ENCODE measurements at places on chromosomes 12 and 14.

GRCh38 chr12:89731089-89731488 is 22.5 kb upstream of the ATP2B1 start:
- DNase-seq, result no peak

- DNase-seq, result no peak
Observed at GRCh38 chr14:96793547-96793946, 3.6 kb upstream of the VRK1 start.

DNA sequence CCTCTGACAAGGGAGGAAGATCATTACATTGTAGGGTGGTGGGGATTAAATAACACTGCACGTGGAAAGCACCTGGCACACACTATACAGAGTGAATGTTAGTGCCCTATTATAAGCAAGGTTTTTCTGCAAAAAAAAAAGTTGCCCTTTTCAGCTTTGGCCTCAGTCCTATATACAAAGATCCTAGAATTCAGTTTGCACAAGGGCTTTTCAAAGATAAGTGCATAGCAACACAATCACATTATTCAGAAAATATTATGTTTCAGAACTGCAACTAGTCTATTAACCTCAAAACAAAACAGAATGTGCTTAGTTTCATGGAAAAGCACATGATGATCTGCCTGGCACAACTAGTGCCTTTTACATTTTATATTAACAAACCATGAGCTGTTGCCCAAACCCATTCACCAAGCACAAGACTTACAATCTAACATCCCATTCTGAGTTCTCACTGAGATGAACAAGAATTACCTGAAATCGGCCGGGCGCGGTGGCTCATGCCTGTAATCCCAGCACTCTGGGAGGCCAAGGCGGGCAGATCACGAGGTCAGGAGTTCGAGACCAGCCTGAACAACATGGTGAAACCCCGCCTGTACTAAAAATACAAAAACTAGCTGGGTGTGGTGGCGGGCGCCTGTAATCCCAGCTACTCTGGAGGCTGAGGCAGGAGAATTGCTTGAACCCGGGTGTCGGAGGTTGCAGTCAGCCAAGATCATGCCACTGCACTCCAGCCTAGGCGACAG is 1.8 kb downstream of the TM7SF3 start:
- no peak for DNase-seq

- DNase-seq, result peak; percentile 33
Observed at GRCh38 chr14:78327426-78328221, 157.5 kb downstream of the NRXN3 start.

- no peak for DNase-seq
Observed at GRCh38 chr14:26855077-26855753, 257.4 kb upstream of the NOVA1 start.

DNA sequence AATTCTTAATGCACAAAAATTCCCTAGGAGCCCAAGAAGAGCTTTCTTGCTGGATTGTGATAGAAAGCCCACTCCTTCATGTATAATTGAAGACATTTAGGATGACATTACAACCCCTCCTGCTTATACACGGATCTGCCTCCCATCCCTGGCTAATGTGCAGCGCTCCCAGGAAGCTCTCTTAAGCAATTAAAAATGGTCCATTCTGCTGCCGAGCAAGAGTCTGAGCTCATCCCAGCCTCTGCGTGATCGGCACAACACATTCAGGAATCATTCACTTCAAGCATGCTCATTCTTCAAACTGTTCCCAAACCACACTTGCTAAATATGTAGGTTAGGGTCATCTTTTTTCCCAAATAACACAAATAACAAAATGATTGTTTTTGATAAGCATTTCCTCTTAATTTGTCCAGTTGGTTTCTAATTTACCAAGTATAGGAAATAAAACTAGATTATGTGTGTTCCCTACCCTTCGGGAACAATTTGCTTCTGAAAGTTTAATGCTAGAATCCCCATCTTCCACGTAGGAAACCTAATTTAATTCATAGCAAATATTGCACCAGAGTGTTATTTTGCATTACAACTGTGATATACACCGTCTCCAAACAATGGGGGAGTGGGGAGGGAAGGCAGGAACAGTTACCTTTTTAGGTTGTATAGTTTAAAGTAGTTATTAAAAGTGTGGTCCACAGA is 17.3 kb upstream of the TMEM233 start:
- DNase-seq, result no peak

GRCh38 chr12:53981634-53982565 is 3.0 kb upstream of the HOXC10 start:
- no peak for DNase-seq

- no peak for DNase-seq
Observed at GRCh38 chr14:95268350-95268749, 51.4 kb downstream of the CLMN start.

DNA sequence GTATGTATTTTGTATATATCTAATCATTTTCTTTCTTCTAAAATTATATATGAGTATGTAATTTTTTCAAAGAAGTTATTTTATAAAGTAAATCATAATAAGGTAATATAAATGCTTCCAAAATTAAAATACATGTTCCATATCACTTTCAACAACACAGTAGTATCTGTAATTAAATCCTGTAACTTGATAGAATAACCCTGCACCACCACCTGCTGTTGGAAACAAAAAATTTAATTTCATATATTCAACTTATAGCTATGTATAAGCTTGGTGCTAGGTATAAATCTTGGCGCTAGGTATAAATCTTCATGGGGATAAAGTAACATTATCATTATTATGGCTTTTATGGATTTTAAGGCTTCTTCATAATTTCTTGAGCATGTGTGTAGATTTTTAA is 149.7 kb upstream of the DCN start:
- DNase-seq, result no peak

DNA sequence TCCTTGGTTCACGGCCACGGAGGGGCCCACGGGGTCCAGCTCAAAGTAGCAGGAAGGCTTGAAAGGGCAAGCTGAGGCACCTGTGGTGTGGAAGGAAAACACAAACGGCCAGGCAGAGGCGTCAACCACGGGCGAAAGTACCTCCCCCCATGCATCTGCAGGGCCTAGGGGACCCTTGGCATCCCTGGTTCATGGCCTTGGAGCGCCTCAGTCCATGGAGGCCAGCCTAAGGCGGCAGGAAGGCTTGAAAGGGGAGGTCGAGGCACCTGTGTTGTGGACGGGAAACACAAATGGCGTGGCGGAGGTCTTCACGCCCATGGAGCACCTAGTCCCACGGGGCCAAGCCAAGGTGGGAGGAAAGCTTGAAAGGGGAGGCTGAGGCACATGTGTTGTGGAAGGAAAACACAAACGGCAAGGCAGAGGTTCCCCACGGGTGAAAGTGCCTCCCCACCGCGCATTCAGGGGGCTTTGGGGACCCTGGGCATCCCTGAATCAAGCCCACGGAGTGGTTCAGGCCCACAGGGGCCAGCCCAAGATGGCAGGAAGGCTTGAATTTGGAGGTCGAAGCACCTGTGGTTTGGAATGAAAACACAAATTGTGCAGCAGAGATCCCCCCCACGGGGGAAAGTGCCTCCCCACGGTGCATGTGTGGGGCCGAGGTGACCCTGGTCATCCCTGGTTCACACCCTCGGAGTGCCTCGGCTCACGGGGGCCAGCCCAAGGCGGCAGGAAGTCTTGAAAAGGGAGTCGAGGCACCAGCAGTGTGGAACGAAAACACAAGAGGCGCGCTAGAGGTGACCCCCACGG is 380.8 kb downstream of the ALG10 start:
- DNase-seq, result no peak

DNA sequence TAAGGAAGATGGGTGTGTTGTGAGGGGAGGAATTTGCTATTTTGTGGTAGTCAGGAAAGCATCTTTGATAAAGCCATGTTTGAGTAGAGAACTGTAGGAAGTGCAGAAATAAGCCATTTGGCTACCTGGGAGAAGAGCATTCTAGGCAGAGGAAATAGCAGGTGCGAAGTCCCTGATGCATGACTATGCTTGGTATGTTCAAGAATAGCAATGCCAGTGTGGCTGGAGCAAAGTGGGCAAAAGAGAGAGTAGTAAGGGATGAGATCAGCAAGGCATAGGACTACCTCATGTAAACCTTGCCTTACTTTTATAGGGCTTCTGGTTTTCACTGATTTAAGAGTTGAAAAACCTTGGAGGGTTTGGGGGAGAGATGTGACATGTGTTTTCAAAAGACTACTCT is 365.5 kb upstream of the GARIN6 start:
- DNase-seq, result no peak

- peak; percentile 77 for DNase-seq
Observed at GRCh38 chr14:97866664-97867063, 1069.5 kb downstream of the VRK1 start.

GRCh38 chr14:82710267-82710841 is 1176.7 kb upstream of the SEL1L start:
- peak; percentile 35 for DNase-seq

DNA sequence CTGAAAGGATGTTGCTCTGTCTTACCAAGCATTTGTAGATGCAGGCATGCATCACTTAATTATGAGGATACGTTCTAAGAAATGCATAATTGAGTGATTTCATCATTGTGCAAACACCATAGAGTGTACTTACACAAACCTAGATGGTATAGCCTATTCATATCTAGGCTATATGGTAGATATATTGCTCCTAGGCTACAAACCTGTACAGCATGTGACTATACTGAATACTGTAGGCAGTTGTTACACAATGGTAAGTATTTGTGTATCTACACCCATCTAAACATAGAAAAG is 75.9 kb downstream of the IFT81 start:
- DNase-seq, result no peak

GRCh38 chr12:106149096-106149784 is 10.5 kb upstream of the NUAK1 start:
- peak; percentile 36 for DNase-seq

GRCh38 chr12:83827860-83828259 is 1084.7 kb downstream of the SLC6A15 start:
- peak; percentile 7 for DNase-seq

DNA sequence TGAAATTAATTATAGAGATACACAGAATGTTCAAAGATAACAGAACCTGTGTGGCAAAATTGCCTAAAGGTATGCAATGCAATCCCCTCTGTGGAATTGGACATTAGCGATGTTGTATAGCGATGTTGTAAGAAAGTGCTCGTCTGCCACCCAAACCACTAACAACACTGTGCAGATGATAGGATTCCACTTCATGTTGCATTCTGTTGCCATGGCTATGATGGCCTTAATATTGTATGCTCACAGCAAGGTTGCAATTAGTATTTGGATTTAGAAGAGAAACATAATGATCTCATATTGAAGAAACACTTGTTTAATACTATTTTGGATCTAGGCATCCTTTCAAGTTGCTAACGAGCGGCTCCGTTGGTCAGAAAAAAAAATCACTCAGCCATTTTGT is 260.3 kb downstream of the BCAT1 start:
- no peak for DNase-seq

GRCh38 chr12:131063960-131064359 is 110.3 kb downstream of the ADGRD1 start:
- no peak for DNase-seq

DNA sequence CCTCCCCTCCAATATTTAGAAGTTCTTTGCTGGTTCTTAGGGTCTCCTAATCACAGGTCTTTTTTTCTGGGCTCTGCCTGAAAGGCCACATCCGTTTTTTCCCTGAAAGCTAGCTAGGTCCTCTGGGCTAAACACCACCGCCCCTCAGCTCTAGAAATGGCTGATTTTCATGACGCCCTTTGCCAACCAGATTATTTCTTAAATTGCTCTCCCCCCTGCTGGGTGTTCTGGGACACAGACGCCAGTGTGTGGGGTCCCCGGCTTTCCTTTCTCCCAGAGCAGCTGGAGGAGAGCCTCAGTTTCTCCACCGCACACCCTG is 45.3 kb upstream of the ATP23 start:
- DNase-seq, result no peak

DNA sequence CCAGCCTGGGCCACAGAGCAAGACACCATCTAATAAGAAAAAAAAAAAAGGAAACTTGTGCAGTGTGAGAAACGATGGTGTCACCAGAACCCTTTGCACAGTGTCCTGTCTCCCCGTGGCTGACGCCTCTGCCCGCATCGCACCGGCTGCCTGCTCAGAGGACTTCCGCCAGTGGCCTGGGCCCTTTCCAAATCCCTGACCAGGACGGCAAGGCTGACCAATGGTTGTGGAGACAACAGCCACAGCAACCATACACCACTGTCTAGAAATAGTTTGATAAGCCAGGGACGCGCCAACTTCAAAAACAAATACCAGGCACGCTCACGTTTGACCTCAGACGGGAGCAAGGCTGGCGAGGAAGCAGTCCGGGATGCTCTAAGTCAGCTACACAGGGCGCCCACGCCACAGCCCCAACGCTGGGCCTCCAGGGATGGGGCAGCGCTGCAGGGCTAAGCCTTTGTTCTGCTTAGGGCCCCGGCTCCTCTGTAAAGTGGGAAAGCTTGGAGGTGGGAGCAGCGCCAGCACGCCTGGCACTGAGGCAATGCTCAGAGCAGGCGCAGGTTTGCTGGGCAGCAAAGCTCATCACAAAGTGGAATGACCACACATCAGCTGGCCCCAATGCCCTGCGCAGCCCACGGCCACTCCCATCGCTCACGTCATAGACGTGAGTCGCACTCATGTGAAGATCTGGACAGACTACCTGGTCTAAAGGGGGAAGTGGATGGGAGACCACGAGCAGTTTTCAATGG is 12.5 kb downstream of the PGAM5 start:
- no peak for DNase-seq

DNA sequence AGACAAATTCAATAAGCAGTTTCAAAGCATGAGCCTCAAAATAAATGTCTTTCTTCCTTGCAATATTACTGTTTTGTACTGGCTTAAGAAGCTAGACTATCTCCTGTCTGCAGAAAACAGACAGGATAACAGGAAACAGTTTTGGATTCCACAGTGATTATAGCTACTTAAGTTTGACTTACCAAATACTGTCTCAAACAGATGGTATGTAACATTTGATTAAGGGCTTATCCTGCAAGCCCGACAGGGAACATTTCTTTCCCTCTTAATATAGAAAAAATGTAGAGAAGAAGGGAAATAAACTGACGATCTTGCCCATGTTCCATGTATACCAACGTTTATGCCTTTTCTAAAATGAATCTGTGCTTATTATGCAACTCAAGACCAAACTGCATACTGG is 179.9 kb upstream of the EEA1 start:
- no peak for DNase-seq

- peak; percentile 86 for DNase-seq
Observed at GRCh38 chr12:122097927-122098756, 19.6 kb downstream of the MLXIP start.

- DNase-seq, result no peak
Observed at GRCh38 chr12:111607239-111607638, 8.1 kb upstream of the ATXN2 start.

DNA sequence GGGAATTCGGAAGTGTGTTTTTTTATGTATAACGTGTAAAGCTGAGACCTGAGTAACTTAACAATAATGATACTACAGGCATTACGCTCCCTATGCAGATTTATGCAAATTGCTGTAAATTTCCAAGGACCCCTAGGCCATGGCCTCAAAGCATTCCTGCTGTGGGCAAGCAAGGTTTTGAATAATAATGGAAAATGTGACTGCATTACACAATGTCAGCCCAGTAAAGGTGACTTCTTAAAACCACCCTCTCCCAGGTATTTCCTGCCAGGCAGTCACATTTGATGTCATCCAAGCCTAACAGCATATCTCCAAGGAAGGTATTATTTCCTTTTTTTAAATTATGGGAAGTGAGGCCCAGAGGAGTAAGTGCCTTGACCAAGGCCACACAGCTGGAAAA is 621.0 kb downstream of the BCL11B start:
- no peak for DNase-seq

GRCh38 chr12:86663716-86664115 is 407.5 kb upstream of the MGAT4C start:
- DNase-seq, result no peak

- no peak for DNase-seq
Observed at GRCh38 chr12:12810553-12811021, 2.6 kb upstream of the DDX47 start.

- no peak for DNase-seq
Observed at GRCh38 chr12:57138526-57139272, 8.7 kb downstream of the LRP1-AS start.

- peak; percentile 22 for DNase-seq
Observed at GRCh38 chr12:30457621-30458289, 237.9 kb downstream of the IPO8 start.
